RKO (cell line): ENCODE measurements at places on chromosomes 1 and 21.
A peak's percentile ranks its signal among the peaks of the same experiment; 100 is the strongest.

DNA sequence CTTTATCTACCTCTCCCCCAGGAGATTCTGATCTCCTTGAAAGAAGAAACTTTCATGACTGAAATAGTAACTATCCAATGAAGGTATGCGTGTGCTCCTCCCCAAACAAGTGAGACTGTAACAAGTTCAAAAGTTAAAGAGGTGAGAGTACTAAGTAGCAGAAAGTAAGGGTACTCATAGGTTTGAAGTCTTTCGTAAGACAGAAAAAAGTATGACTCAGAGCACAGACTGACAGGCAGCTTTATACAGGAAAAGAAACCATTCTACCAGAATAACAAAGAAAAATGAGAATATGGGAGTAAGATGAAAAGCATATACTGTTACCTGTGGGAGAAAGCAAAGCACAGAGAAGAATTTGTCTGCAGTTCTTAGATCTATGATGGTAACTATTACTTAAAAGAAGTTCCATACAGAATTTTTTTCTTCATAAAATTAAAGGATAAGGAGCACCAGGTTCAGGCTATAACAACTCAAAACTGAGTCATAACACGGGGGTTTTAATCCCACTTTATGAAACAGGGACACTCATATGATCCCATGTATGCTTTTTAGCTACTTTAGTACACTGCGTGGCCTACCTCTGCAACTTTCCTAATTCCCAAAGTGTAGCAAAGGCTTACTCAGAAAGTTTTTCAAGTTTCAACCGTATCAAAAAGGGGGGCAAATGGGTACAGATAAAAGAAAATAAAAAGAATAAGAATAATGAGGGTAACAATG is 52.0 kb downstream of the FOXJ3 start:
- DNase-seq: peak; percentile 35

- DNase-seq: no peak
Observed at GRCh38 chr1:25476186-25477097, 45.7 kb downstream of the MACO1 start.

DNA sequence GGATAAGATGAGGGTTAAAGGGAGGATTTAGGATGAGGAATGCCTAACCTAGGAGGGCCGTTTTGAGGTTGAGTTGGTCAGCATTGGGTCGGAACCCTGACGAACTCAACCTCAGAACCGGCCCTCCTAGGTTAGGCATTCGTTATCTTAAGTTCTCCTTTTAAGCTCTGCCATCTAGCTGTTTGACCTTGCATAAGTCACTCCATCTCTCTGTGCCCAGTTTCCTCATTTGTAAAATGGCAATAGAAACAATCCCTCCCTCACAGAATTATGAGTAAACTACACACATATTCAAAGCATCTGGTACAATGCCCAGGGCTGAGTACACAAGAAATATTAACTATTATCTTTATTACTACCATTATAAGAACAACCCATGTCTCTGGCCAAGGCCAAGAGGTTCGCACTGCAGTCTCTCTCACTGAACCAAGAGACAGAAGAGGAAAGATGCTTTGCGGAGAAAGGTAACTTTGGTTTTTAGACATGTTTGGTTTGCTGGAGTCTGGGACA is 4.8 kb downstream of the ABCB10 start:
- no peak for DNase-seq

DNA sequence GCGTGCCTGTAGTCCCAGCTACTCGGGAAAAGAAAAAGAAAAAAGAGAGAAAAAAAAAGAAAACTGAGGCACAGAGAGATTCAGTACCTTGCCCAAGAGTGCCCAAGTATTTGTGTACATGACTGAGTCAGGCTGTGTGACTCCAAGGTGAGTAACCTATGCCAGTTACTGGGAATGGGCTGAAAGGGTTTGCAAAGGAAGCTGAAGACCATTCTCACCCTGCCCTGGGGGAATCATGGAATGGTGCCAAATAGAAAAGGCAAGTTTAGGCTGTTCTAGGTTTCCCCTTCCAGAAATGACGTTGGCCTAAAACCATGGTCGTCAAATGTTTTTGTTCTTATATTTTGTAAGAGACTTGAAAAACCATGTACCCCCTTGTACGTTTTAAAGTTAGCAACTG is 37.9 kb upstream of the LRIG2 start:
- DNase-seq: peak; percentile 20

DNA sequence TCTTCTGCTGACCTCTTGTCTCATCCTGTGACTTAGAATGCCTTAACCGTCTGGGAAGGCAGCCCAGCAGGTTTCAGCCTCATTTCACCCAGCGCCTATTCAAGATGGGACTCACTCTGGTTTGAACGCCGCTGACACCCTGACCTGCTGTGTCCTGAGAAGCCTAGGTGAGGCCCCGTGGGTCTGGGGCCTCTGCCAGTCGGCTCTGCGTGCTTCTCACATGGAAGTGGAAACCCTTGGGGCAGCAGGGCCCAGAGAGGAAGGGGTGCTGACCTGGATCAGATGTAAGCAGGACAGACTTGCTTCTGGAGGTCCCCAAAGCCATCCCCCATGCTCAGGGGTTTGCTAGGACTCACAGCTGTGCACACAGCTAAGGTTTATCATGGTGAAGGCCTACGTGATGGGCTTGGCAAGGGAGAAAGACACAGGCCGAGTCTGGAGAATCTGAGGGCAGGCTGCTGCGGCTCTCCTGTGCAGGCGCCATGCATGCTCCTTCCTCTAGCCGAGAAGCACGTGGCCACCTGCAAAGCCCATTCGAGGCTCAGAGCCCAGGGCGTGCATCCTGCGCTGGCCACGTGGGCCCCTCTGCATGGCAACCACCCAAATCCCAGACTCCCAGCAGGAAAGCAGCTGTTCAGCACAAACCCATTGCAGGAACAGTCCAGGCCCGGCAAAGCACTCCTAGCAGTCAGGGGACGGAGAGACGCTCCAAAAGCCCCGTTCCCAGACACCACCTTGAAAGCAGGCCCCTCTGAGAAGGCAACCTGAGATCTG is 3.8 kb downstream of the TRPM2 start:
- DNase-seq: no peak

- peak; percentile 34 for DNase-seq
Observed at GRCh38 chr1:9235096-9235459, 504 bp downstream of the H6PD start.

DNA sequence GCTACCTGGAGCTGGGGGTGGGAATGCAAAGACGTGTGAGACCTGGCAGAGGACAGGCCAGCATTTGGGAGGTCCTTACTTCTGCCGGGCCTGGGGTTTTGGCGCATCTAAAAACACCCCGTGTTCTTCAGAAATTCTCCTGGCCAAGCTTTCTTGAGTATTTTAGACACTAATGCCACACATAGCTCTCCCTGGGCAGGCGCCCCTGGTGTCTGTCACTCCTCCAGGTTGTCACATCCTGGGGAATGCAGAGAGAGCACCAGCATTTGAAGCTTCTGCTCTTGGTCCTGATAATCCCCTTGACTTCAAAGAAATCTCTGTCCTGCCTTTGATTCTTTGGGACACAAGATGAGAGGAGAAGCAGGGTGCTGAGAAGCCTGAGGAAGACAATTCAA is 6.0 kb downstream of the CAPN9 start:
- DNase-seq: no peak

DNA sequence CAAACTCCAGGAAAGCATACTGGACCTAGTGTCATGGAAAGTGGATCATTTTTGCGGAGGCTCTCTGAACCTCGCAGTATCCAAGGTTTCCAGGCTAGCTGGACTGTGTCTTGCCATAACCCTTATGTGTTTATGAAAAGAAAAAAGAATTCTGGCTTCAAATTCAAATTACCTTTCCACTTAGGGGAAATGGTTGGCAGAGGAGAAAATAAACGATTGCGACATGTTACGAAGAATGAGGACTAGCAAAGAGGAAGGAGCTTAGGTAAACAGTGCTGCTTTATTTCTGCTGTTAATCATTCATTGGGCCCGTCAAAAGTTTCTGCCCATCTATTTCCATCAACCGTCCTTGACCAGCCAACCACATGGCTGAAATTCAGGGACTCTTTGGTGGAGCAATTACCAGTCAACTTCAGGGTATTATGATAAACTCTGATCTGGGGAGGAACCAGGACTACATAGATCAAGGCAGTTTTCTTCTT is at the start of gene C4BPA:
TSS of gene C4BPA (plus strand) at position 342 of the 482 bp plus-strand sequence. CDS start 8,793 bp downstream, outside the sequence.
- no peak for DNase-seq

DNA sequence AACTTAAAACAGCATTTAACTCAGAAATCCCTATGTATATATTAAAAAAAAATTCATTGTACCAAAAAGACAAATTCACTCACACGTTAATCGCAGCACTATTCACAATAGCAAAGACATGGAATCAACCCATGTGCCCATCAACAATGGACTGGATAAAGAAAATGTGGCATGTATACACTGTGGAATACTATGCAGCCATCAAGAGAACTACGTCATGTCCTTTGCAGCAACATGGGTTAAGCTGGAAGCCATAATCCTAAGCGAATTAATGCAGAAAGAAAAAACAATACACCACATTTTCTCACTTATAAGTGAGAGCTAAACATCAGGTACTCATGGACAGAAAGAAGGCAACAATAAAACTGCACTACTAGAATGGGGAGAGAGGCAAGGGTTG is 99.4 kb downstream of the FAF1 start:
- no peak for DNase-seq

- peak; percentile 95 for DNase-seq
Observed at GRCh38 chr1:2132222-2133038, 62.1 kb downstream of the FAAP20 start.

DNA sequence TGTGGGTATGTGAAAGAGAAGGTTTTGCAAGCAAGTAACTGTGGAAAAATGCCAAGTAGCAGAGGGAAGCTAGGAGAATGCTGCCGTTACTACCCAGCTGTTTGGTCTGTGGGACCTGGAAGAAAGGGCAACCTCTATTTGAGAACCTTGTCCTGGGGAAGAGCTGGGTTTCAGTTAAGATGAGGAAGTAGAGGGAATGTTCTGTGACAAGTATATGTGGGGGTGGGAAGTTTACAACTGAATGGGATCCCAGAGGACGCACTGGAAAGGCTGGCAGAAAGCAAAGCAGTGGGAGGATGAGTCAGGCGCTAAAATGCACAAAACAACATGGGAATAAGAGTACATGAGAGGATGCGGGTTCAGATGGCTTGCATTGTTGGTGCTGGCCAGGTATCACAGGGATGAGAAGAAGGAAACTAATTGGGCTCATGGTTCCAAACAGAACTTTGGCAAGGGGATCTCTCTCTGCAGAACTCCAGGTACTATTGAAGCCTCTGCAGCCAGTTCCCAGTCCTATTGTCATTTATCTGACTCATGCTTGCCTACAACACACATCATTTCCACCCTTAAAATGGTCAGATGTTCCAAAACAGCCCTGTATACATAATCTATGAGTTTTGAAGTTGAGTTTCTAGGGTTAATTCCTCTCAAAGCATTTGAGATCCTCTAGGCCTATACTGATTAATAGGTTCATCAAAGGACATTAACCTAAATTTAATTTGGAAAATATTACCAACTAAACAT is 88.5 kb upstream of the VAV3 start:
- no peak for DNase-seq

DNA sequence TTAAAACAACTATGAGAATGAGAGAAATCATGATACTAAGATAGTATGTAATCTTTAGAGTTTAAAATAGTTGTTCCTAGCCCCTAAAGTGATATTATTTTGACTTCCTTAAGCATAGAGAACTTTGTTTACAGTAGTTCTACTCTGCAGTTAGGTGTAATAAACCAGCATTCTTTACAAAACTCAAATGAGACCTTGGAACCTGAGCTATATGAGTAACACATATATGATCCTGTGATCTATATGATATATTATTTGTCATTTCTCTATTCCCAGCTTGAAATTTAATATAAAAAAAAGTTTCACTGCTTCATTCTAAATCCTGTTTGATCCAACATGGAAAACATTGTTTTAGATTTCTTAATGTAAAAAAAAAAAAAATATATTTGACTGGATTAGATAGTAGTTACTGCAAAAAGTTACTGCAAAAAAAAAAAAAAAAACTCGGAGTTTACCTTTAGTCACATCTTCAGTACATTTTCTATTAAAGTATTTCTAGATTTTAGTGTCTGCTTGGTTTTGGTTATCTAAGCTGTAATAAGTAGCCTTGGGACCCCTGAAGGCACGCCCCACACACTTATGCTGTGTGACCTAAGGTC is 463.8 kb downstream of the USP25 start:
- no peak for DNase-seq

DNA sequence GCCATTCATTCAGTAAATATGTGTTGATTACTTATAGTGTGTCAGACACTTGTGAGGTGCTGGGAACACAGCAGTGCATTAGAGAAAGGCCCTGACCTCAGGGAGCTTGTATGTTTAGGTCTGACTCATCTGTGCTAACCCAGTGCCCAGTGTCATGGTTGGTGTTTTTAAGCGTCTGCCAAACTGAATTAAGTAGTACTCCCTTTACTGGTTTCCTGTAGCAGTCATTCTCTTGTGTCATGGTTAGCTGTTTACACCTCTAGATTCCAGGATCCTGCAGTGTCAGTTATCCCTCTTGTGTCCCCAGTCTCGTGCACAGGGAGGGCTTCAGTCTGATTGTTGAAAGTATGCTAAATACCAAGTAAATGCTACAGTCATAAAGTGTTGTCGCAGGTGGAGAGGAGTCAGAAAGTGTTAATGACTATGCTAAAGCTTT is 14.2 kb downstream of the UCK2 start:
- peak; percentile 67 for DNase-seq

- no peak for DNase-seq
Observed at GRCh38 chr21:42203936-42204335, 15.0 kb upstream of the ABCG1 start.

DNA sequence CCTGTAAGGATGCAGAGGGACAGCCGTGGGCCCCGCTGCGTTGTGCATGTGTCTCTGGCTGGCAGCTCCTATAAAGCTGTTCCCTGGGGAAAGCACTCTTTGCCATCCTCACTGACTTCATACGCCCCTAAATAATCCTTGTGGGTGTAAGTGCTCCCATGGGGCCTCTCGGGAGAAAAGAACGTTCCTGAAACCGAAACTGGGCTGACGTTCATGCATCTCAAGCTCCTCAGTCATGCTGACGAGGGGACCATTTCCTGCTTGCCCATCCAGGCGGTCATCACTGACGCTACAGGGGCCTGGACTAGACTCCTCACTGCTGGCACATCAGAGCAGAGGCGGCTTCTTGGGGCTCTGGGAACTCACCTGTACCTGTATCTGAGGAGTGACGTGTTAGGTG is 73.1 kb upstream of the USP24 start:
- no peak for DNase-seq

- DNase-seq: no peak
Observed at GRCh38 chr1:14585728-14586127, 12.8 kb upstream of the KAZN start.

DNA sequence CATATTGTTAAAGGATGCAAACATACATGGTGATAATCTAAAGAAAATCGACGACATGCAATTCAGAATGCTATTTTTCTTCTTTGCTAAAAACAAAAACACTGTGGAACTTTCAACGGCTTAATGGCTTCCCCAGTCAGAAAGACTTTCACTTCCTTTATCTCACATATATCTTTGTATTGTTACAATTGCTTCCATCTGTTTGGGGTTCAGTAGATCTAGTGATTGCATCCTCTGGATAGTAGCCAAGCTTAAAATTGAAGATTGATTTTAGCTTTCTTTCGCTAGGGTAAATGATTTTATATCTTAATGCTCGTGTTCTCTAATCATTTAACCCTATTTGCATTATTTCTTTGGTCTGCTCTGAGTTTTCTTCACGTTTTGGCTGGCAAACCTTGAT is 31.8 kb upstream of the ADAMTS1 start:
- no peak for DNase-seq
